ENCODE measurements at places on chromosomes 2 and 18. TPM values are rescaled to one million over a fixed set of nuclear protein-coding genes. Genes with fewer than 3 reads are reported as not detected.

PRADC1 gene
- polyA plus RNA-seq: 54.8 TPM

DNA sequence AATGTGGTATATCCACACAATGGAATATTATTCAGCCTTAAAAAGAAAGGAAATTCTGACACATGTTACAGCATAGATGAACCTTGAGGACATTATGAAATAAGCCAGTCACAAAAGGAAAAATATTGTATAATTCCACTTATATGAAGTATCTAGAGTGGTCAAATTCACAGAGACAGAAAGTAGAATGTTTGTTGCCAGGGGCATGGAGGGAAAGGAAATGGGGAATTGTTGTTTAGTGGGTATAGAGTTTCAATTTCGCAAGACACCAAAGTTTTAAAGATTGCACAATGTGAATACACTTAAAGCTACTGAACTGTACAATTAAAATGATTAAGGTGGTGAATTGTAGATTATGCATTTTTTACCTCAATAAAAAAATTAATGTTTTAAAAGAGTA, 92.9 kb downstream of the TXNL1 start:
- DNase-seq: no peak

DNA sequence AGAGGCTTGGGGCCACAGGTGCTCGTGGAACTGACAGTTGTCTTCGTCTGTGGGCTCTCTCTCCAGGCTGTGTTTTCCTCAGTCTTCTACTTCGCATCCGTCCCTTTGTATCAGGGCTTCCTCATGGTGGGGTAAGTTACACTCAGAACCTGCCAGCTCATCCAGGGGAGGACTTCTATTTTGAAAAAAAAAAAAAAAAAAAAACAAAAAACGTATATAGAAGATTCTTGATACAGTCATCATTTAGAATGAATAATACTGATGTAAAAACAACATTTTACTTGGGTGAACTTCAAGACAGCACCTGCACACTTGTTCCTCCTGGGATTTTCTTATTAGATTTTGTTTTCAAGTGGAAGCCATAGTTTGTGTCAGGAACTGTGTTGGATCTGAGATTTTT, 47.7 kb upstream of the NFATC1 start:
- DNase-seq: no peak

DNA sequence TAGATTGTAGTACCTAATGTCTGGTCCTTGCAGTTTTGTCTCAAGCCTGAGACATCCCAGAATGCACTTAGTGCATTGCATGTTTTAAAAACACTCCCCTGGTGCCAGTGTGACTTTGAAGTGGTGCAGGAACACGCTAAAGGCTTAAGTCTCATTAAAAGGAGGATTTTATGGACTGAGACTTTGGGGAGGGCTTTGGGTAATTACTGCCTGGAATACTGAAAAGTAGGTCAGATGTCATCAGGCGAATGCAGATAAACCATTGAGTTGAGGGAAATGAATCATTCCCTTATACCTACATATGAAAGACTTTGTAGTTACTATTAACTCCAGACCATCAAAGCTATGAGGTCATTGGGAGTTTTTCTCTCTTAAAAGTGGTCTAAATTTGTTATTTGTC, 3.0 kb upstream of the OSBPL1A start:
- DNase-seq: no peak

DNA sequence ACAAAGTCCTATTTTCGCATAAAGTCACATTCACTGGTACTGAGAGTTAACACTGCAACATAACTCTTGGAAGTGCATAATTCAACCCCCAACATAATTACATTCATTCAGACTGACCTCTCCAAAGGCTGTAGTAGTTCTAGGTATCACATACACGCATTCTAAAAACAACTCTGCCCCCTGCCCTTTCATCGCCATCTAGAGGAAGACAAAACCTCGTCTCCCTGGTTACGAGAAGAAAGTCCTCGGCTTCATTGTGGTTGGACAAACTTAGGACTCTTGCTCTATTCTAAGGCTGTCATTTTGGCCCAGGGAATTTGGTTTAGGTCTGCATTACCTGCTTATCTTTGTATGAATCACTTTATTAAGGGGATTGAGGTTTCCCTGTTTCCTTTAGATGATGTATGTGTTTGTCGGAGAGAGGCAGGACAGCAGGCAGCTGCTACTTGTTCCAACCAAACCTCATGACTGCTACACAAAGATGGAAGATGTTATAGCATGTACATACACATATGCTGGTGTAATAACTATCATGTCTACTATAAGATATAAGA, 215.4 kb upstream of the NRXN1 start:
- DNase-seq: no peak

L3MBTL4 gene
- polyA plus RNA-seq: 0.26 TPM

KYNU gene
- 1.2 TPM for polyA plus RNA-seq

GRP gene
- polyA plus RNA-seq: 18.3 TPM

DNA sequence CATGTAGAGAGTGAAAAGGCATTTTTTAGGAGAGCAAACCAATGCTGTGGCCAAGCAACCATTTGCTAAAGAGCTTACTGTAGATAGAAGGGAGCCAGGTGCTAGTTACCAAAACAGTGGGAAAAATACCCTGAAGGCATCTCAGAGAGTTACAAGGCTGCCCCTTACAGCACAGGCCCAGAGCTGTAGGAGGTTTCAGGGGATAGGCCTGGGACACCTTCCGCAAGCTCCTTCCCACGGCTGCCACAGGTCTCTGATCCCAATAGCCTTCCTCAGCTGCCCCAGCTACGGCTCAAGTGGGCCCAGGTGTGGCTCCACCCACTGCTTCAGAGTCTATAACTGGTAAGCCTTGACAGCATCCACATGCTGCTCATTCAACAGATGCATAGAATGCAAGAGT, 18.2 kb upstream of the PPM1B start:
- DNase-seq: no peak
